ENCODE measurements at places on chromosomes 4 and X.
A peak's percentile ranks its signal among the peaks of the same experiment; 100 is the strongest.

DNA sequence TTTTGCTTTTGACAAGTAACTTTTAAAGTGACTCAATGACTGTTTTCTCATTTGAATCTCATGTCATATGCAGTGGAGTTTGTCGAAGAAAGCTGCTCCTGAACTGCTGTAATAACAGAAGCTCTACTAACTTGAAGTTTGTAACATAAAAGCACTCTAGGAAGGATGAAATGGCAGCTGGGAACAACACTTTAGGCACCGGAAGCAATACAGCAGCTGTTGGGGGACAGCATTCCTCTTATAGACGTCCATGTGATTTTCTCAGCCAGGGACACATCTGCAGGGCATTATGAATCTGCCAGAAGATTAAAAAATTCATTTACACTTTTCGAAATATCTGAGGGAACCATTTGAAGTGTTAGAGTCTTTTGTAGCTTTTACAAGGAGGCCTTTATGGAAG is 1035.8 kb downstream of the ADGRL3 start:
- DNase-seq = no peak

- DNase-seq = no peak
These were observed 575.8 kb downstream of the PACRGL start for GRCh38 chr4:21276046-21276445.

DNA sequence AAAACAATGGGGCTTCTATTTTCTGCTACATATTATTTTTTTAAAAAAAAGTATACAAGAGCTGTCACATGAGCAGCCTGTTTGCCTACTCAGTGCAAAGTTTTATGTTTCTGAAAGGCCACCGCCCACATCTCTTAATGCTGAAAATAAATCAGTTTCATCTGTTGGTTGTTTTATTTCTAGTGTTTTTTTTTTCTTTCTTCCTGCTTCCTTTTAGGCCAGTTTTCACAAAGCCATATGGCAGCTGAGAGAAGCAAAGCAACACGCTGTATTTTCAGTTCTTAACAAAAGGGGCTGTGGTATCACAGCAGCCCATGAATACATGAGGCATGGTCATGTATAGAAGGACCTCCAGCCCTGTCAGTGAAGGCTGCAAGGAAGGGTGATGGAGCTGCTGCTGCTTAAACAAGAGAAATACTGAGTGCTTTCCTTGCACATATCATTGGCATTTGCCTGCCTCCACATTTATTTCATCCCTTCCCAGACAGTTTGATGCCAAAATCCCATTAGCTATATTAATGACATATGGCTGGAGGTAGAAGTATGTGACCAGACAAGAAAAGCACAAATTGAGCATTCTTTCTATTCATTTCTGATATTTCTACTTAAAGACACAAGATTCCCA is 172.5 kb downstream of the PCDH18 start:
- no peak for DNase-seq

GRCh38 chr4:128287141-128287870 is at the start of gene PGRMC2:
Gene PGRMC2, minus strand, starts transcription at chr4:128287813. Its CDS starts 23 bp downstream, at chr4:128287790.
- peak; percentile 77 for DNase-seq

DNA sequence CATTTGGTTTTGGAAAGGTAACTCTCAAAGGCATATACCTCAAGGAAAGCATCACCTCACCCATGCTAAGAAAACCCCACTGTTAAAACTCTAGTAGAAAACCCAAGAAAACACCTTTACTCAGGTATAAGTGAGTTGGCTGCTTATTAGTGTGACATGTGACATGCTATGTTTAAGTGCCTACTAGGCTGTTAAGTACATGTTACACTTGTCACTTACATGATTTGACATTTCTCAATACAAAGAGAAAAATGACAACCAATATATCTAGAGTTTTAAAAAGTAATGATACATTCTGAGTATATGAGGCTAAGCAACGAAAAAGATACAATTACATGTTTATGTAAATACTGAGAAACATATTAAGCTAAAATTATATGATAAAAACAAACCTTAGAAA is 1548.3 kb upstream of the TENM3 start:
- no peak for DNase-seq

DNA sequence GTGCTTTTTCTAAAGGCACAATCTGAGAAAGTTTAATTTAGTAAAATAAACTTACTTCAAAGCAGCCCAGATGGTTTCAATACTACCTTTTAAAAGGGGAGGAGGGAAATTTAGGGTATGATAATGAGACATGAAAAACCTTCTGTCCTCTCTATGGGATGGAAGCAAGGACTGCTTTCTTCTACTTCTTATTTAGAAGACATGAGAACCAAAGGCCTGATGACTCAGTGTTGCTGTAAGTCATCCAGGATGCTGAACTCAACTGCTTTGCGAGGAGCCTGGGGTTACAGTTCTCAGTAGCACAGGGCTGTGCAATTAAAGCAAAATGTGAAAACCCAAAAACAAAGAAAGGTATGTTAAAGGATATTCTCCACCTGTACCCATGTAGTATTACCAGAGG is 140.8 kb upstream of the EDNRA start:
- no peak for DNase-seq

DNA sequence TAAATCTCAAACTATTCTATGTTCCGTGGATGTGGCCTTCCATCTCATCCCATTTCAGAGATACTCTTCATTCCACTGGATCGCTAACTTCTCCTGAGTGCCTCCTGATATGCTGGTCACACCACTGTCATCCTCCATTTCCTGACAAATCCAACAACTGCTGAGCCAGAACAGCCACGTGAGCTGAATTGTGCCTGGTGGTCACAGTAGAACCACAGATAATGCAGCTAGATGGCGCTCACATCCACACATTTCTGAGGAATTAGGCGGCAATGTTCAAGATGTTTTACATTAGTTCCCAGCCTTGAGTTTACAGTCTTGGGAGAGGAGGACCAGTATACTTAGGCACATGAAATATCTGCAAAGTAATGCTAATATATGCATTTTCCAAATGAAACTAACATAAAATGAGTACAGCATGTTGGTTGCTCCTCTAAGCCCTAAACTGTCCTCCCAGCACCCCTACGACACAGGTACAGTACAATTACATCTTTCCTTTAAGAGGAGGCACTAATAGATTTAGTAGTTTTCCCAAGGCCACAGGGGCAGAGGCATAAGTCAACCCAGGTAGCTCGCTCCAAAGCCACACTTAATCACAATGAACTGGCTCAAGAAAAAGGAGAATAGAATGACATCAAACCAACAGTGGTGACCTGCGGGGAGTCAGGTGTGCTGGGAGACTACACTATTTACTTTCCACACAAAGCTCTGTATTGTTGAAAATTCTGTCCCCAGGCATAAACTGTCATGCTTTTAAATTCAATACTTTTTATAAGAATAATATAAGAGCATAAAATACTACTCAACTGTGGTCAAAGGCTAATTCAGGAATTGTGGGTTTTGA is 134.2 kb downstream of the CHIC2 start:
- peak; percentile 61 for DNase-seq

DNA sequence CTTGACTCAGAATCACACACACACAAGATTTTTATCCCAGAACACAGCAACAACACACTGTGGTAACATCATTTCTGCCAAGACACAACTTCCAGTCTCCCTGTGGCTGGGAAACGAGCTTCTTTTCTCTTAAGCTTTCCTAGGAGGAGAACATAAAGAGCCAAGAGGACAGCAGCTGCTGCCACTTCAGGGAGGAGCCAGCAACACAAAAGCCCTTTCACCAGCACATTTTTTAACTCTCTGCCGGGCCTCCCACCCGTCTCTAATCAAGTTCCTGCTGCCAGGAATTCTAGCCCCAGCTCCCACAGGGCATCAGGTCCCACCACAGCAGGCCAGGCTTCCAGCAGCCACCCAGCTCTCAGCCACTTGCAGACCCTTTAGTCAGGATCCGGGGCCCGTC is 22.4 kb downstream of the FAT1 start:
- DNase-seq = peak; percentile 89

DNA sequence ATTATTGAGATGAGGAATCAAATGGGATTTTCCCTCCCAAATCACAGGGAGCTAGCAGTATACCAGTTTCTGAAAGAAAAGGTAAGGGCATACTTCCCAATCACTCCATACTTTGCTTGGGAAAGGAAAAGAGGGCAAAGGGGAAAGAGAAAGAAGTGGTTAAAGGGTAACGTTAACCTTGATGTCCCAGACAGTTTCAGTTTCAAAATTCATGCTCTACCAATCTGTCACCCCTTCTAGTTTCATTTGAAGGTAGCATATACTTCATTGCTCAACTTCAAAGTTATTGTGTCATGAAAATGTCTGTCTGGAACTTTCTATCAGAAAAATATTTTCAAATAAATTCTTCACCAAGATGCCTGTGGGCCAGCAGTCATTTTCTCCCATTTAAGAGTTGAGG is 16.0 kb downstream of the TNMD start:
- no peak for DNase-seq

- DNase-seq = no peak
These were observed 7.3 kb downstream of the TRIM75 start for GRCh38 chr4:165060938-165061337.

GRCh38 chr4:102860611-102861324 is 8.0 kb upstream of the CISD2 start:
- no peak for DNase-seq

DNA sequence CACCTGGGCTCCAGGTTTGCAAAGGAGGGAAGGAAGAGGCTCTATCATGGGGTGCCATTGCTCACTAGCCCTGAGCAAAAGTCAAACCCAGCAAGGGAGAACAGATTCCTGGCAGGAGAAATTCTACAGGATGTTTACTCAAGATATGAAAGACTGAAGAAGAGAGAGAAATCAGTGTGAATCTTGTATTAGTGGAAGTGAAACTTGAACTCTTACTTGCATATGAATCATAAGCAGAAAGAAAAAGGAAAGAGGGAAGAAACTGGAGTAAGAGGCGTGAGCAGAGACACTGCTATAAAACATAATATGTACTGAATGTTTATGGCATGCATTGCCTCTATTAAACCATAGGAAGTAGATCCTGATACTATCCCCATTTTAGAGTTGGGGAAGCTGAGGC is 60.9 kb downstream of the C4orf46 start:
- no peak for DNase-seq

GRCh38 chr4:7018281-7018680 is 24.9 kb upstream of the TADA2B start:
- no peak for DNase-seq

GRCh38 chrX:148259990-148260389 is 240.4 kb upstream of the AFF2 start:
- DNase-seq = no peak

DNA sequence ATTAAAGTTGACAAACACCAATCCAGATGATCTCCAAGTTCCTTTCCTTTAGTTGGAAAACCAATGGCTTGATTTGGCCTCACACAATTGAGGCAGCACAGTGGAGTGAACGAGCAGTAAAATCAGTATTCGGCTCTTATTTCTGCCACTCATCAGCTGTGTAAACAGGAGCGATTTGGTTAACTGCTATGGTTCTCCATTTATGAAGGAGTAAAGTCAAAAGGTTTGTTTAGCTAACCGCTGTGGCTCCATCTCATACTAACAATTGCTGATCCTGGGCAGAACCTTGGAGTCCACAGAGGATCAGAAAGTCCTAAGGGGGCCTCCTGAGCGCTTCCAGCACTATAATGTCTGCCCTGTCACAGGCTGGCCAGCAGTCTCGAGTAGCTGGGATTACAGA is 54.5 kb upstream of the EXOC1L start:
- no peak for DNase-seq

GRCh38 chr4:93187466-93187865 is 641.1 kb upstream of the ATOH1 start:
- DNase-seq = no peak

DNA sequence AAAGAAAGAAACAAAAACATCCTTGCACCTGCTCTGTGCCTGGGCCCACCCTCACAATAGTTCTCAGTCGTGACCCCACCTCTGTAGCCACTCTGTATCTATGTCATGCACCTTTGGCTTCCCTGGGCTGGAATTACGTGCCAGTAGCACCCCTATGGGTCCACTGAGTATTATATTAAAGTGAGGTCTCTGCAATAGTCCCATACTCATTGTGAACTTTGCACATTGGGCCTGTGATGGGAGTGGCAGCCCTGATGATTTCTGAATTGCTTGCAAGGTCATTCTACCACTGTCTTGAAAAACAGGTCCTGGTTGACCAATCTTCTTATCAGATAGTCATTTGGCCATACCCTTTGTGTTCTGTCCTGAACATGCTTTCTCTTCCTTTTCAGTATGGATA is 1012.1 kb downstream of the RAB28 start:
- DNase-seq = no peak

DNA sequence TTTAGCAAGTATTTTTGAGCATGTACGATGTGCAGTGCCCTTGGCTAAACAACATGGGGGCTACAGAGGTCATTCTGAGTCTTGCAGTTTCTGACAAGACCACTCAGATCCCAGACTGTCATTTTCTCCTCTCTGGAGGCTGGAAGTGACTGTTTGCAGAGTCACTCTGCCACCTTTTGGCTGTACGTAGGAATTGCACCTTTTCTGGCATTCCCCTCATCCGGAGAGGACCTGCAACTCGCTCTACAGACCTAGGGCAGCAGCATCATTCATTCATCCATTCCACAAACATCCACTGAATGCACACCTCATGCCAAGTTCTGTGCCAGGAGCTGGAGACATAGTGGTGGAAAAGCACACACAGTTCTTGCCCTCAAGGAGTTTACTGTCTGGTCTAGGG is 160.4 kb upstream of the GPR101 start:
- DNase-seq = peak; percentile 19

DNA sequence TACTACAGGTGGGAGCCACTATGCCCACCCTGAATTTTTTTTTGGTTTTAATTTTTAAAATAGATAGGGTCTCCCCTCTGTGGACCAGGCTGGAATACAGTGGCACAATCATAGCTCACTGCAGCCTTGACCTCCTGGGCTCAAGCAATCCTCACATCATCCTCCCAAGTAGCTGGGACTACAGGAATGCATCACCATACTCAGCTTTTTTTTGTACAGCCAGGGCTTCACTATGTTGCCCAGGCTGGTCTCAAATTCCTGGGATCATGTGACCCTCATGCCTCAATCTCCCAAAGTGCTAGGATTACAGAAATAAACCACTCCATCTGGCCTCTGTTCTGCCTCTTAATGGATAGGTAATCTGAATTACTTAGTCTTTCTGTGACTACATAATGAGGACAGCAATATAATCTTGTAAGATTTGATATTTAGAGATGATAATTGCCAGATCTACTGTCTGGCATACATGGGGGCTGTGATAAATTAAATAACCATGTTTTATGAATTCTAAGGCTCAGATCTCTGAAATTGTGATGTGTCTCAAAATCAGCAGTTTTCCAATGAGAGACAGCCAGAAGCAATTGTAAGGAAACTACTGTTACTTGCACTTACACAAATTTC is 26.7 kb downstream of the PDS5A start:
- no peak for DNase-seq

DNA sequence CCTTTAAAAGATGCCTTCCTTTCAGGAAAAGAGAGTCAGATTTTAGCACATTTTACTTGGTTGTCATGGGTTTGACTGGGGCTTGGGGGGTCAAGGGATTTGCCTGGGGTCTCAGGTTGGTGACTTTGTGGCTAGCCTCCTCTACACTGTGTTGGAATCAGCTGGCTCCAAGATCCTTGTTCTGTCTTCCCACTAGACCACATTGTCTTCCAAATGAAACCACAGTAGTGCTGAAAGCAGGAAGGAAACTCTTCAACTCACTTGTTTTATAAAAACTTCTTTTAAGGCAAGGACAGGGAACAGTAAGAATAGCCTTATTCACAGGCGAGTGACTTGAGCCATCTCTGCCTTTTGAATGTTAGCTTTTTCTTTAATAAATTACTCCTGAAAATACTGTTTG is 37.0 kb upstream of the OTUD4 start:
- peak; percentile 35 for DNase-seq

GRCh38 chr4:71270901-71271300 is 67.9 kb upstream of the SLC4A4 start:
- DNase-seq = no peak

- DNase-seq = no peak
These were observed 10.1 kb downstream of the SH3D19 start for GRCh38 chr4:151315212-151315886.

- no peak for DNase-seq
These were observed 14.3 kb upstream of the RAB28 start for GRCh38 chr4:13498469-13498868.
